Heart right ventricle (tissue), 16 donors: ENCODE measurements at places on chromosomes 2 and 18. TPM values are rescaled to one million over a fixed set of nuclear protein-coding genes. Genes with fewer than 3 reads are reported as not detected.

GRCh38 chr2:216349366-216349765 is 22.9 kb downstream of the MARCHF4 start:
- H3K36me3 ChIP-seq: no peaks in the 10 kb centered on the region
- no peak for DNase-seq
- H3K4me3 ChIP-seq: no peak overlapping the region
- no peaks in the 10 kb centered on the region for H3K4me1 ChIP-seq
- no peaks in the 10 kb centered on the region for H3K27me3 ChIP-seq

- no peak overlapping the region for H3K27ac ChIP-seq
- no peaks in the 10 kb centered on the region for H3K27me3 ChIP-seq
- no peak overlapping the region for H3K4me3 ChIP-seq
- H3K4me1 ChIP-seq: no peaks in the 10 kb centered on the region
Observed at GRCh38 chr2:163887182-163887581, 151.4 kb upstream of the FIGN start.

- H3K27me3 ChIP-seq: no peaks in the 10 kb centered on the region
- no peaks in the 10 kb centered on the region for H3K4me1 ChIP-seq
- H3K36me3 ChIP-seq: peaks cover 98% of the 10 kb centered on the region
- H3K4me3 ChIP-seq: no peak overlapping the region
- no peak for DNase-seq
Observed at GRCh38 chr18:9221040-9221439, 84.5 kb downstream of the ANKRD12 start.

GRCh38 chr2:191246820-191247380 is 1.7 kb downstream of the MYO1B start:
- H3K27me3 ChIP-seq: peaks cover 32% of the 10 kb centered on the region
- peak overlapping the region; percentile 89 for H3K27ac ChIP-seq
- H3K36me3 ChIP-seq: no peaks in the 10 kb centered on the region
- peaks cover 50% of the 10 kb centered on the region for H3K4me1 ChIP-seq
- DNase-seq: no peak

DNA sequence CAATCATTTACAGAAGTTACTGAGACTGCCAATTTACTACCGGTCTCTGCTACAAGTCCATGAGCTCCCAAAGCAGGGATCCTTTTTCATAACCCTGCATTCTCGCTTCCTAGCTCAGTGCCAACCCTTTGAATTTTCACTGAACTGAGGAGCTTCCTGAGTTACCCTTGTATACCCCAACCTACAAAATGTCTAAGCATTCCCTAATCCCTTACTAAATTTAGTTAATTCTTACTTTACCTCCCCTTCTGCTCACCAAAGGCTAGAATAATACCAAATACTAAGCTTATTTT is 9.6 kb downstream of the MAT2A start:
- no peak overlapping the region for H3K27ac ChIP-seq
- DNase-seq: no peak
- peaks cover 27% of the 10 kb centered on the region for H3K4me1 ChIP-seq
- no peak overlapping the region for H3K4me3 ChIP-seq

GRCh38 chr2:57452634-57453033 is 594.0 kb upstream of the VRK2 start:
- H3K36me3 ChIP-seq: no peaks in the 10 kb centered on the region
- DNase-seq: no peak
- H3K4me3 ChIP-seq: no peak overlapping the region

DNA sequence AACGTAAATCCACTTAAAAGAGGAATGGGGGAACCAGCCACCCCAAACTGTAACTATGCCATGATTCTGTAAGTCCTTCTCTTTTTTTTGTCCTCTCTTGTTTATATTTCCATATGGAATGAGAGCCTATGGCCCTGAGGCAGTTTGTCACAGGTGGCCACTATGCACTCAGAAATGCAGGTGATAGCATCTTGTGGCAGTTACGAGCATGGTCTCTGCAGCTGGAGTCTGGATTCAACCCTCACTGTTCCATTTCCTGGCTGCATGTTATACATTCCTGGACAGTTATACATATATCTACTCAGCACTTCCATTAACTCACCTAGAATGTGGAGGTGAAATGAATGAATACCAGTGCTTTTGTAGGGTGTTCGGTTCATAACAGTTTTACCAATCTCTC is 291.5 kb upstream of the FANCL start:
- no peak overlapping the region for H3K4me3 ChIP-seq
- no peak overlapping the region for H3K27ac ChIP-seq
- H3K27me3 ChIP-seq: no peaks in the 10 kb centered on the region
- H3K4me1 ChIP-seq: no peaks in the 10 kb centered on the region

- no peaks in the 10 kb centered on the region for H3K27me3 ChIP-seq
- no peak overlapping the region for H3K4me3 ChIP-seq
- H3K27ac ChIP-seq: no peak overlapping the region
- no peaks in the 10 kb centered on the region for H3K4me1 ChIP-seq
- no peak for DNase-seq
- no peaks in the 10 kb centered on the region for H3K36me3 ChIP-seq
Observed at GRCh38 chr2:95353055-95353575, 49.4 kb upstream of the FAHD2A start.

- H3K27ac ChIP-seq: peak overlapping the region; percentile 94
- DNase-seq: no peak
- no peaks in the 10 kb centered on the region for H3K36me3 ChIP-seq
- peak overlapping the region; percentile 89 for H3K4me3 ChIP-seq
- peaks cover 15% of the 10 kb centered on the region for H3K4me1 ChIP-seq
Observed at GRCh38 chr2:208025814-208026184, 472 bp upstream of the PLEKHM3 start.

DNA sequence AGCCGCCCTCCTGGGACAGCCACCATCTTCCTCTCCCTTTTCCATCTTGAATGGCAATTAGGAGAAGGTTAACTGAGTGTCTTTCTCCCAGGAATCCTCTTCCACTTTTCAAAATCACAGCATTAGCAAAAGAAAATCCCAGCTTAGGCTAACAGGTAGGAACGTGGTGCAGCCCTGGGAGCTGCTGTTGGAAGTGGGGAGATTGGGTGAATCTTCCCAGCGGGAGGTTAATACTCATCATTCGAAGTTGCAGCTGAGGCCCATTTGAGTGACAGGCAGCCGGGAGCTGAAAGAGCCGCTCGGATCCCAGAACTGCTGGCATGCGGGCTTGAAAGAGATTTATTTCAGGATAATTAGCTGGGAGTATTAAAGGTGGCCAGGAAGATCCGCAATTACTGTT is 306.0 kb downstream of the BCL11A start:
- H3K27me3 ChIP-seq: no peaks in the 10 kb centered on the region
- no peak overlapping the region for H3K27ac ChIP-seq
- no peaks in the 10 kb centered on the region for H3K4me1 ChIP-seq
- no peak for DNase-seq
- H3K4me3 ChIP-seq: no peak overlapping the region
- H3K36me3 ChIP-seq: no peaks in the 10 kb centered on the region

The FOXD4L1 gene
- 0.06 TPM for polyA plus RNA-seq

The LINC00305 gene
- polyA plus RNA-seq: not detected

The TCF23 gene
- 0.09 TPM for polyA plus RNA-seq

The OXER1 gene
- polyA plus RNA-seq: 1.2 TPM
